ENCODE measurements at places on chromosomes 5 and 9. TPM values are rescaled to one million over a fixed set of nuclear protein-coding genes. Genes with fewer than 3 reads are reported as not detected.

GRCh38 chr5:111095982-111096381, 3.8 kb downstream of the WDR36 start:
- DNase-seq: no peak

DNA sequence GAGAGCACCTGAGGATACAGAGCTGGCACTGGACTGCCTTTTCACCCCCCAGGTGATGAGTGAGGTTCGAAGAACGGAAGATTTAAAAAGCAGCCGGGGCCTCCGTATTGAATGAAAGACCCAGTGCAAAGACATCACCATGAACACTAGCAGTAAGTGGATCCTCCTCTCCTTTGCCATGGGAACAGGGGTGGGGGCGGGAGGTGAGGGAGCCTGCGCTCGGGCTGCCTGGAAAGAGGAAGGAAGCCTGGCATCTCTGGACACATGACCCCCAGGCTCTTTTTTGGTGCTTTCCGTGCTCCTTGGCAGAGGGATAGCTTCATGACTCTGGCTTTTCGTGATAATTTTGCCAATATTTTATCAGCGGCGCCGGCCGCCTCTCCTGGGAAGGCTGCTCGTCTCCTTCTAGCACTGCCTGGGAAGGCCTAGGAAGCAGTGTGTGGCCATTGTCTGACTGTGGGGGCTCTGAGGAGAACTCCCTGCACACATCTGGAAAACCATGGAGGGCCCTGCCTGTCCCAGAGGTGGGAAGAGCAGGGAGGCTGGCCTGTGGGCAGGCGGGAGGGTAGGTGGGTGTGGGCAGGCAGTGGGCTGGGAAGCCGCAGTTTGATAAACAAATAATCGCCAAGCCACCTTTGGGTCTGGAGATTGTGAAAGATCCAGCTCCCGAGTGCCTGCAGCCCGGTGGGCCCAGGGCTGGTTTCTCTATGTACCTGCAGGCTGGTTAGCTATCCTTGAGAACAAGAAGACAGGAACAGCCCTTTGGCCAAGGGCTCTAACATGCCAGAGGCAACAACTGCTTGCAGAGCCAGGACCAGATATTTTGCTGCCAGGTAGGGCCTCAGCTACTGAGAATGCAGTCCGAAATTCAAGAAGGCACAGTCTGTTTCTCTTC, 911 bp downstream of the ABLIM3 start:
- DNase-seq: no peak

DNA sequence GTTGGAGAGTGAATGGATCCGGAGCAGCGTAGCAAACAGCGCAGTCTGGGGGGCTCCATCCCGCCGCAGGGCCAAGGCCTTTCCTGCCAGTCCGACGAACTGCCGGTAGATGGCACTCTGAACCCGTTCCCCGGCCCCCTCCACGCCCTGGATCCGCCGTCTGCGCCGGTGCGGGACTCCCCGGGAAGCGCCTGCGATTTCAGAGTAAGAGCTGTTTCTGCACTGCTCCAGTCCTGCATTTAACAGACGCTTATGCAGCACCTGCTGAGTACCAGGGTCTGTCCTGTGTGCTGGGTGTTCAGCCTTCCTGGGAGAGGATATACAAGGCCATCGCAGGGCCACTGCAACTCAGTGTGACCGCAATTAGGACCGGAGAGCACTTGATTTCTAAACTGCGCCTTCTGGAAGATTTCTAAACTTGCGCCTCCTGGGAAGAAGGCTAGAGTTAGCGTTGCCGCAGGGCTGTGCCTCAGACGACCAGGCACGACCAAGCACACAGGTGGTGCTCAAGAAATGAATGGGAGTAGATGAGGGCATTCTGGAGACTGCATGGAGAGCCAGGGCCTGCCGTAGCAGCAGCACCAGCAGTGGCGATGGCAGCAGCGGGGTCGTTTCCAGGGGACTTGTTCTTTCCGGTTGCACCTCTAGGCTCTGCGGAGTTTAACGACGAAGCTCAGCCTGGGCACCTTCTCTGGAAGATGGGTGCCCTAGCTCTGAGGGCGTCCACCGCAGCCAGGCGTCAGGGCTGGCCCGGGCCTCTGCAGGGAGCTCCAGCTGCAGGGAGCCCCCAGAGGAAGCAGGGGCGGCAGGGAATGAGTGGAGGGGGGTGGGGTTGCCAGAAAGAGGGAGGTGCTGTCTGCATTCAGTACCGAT, 14.3 kb upstream of the TIFAB start:
- DNase-seq: peak; percentile 85

The HSPA4 gene
- 180 TPM for total RNA-seq

GRCh38 chr5:61177070-61177469, 14.8 kb upstream of the SMIM15 start:
- no peak for DNase-seq

DNA sequence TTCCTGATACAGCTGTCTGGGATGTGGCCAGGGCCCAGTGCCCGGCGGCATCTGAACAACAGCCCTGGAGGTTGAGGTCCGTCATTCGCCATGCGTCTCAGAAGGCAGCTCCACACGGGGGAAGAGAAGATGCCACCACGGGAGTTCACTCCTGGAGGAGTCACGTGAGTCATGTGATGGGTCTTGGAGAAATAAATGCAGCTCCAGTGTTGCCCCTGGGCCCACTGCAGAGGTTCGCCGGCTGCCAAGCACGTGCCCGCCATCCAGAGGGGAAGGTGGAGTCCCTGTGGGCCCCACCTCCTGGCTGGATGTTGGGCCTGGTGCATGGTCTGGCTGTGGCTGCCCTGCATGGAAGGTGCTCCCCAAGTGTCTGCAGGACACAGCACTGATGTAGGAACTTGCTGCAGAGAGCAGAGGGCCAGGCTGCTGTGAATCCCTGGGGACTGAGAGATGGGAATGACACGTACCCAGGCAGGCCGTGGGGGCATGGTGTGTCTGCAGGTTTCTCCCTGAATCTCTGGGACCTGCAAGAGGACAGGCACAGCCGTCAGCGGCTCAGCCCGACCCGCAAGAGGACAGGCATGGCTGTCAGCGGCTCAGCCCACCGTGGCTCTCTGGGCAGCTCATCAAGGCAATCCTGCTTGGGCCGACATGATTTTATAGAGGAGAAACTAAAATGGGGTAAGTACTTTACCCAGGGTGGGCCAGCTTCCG, 418.3 kb upstream of the IRX4 start:
- no peak for DNase-seq

- DNase-seq: no peak
Observed at GRCh38 chr5:113022661-113023060, 46.1 kb downstream of the DCP2 start.

The GPX8 gene
- not detected for total RNA-seq

The CTNNAL1 gene
- total RNA-seq: 19.0 TPM

DNA sequence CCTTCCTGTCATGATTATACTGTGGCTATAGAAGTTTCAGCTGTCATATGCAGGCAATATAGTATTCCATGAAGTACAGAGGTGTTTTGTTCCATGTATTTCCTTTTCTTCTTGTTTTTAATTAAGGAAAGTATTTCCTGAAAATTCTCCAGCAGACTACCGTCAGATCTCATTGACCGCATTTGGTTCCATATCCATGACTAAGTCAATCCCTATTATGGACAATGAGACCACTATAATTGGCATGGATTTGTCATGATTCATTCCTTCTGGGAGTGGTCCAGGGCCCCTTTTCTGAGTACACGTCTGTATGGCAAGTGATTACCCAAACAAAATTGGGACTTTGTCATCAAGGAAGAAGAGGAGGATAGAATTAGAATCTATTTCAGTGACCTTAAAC, 283.2 kb upstream of the CLINT1 start:
- DNase-seq: no peak

The NRG2 gene
- not detected for total RNA-seq

The CMYA5 gene
- 0.07 TPM for total RNA-seq
